Activated naive CD4-positive, alpha-beta T cell treated with anti-CD3 and anti-CD28 coated beads for 36 hours (primary cell): ENCODE measurements at places on chromosomes 12 and 14. TPM values are rescaled to one million over a fixed set of nuclear protein-coding genes. Genes with fewer than 3 reads are reported as not detected.

DNA sequence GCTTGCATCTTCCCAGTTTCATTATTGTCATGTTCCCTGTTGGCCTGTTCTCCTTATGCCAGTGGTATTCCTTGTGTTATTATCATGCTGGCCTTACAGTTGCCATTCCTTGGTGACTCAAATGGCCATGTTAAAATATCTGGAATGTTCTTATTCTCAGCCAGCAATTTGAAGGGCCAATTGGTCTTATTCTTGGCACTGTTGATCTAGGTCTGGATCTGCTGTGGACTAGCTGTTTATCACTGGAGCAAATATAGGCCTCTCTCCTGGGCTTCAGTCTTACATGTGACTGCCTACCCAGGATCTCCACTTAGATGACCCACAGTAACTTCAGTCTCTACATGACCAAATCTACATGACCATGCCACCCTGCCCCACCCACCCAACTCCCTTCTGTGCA, 5.4 kb downstream of the CIPC start:
- DNase-seq, result no peak

GRCh38 chr14:95862243-95862642, 14.4 kb upstream of the TUNAR start:
- DNase-seq, result no peak

DNA sequence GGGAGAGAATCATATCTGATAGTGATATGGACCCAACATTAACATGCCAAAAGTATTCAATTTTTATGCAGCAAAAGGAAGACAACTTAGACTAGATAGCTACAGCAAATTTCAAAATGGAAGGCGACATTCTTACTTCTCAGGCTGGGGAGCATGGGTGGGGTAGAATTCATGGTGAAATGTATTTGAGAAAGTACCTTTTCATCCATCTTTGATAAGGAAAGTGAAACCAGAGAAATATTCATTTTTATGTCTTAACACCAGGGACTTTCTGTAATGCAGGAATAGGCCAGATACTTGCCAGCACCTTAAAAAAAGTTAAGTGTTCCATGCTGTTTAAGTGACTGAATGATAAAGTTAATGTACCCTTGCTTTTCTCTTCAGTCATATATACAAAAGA, 13.4 kb downstream of the BTG1 start:
- peak; percentile 51 for DNase-seq

GRCh38 chr14:50312734-50313054, 570 bp downstream of the DMAC2L start:
- DNase-seq, result no peak

The SLC6A13 gene
- total RNA-seq, result not detected

DNA sequence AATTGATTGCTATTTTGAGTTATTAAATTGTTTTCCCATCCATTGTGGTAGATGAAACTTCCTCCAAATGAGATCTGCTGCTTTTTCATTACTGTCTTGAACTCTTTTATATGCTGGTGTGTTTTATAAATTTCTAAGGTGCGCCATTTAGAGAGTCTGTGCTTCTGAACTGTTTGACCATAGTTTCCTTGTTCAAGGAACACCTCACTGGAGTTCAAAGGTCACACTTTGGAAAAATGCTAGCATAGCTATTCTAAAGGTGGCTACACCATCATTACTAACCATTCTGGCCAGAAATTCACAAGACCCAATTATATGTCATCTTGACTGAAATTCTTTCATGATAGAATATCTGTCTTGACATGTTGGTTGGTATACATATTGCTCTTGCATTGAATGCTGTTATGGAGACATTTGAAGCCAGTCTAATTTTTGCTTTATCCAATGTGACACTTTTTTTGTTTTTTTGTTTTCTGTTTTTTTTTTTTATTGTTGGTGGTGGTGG, 269.5 kb downstream of the PAWR start:
- DNase-seq, result no peak
